ENCODE measurements at places on chromosomes 5 and 9. TPM values are rescaled to one million over a fixed set of nuclear protein-coding genes. Genes with fewer than 3 reads are reported as not detected.

DNA sequence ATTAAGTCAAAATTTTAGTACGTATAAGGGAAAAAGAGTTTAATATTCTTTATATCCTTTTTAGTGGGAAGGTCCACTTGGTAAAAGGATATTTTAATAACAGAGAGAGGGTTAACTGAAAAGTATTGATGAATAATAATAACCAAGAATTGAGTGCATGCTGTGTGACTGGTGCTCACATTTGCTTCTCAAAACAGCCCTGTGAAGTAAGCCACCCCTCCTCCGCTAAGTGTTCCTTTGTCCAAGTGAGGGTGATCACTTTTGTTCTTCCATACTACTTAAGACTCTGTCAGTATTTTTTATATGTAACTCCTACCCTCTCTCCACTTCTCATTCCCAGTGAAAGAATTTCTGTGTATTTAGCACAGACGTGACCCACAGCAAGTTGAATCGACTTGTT, 51.5 kb downstream of the SLC44A1 start:
- peaks cover 7% of the 10 kb centered on the region for H3K36me3 ChIP-seq
- H3K27me3 ChIP-seq, result no peaks in the 10 kb centered on the region
- no peak for DNase-seq
- H3K27ac ChIP-seq, result peak overlapping the region; percentile 66
- peaks cover 55% of the 10 kb centered on the region for H3K4me1 ChIP-seq

DNA sequence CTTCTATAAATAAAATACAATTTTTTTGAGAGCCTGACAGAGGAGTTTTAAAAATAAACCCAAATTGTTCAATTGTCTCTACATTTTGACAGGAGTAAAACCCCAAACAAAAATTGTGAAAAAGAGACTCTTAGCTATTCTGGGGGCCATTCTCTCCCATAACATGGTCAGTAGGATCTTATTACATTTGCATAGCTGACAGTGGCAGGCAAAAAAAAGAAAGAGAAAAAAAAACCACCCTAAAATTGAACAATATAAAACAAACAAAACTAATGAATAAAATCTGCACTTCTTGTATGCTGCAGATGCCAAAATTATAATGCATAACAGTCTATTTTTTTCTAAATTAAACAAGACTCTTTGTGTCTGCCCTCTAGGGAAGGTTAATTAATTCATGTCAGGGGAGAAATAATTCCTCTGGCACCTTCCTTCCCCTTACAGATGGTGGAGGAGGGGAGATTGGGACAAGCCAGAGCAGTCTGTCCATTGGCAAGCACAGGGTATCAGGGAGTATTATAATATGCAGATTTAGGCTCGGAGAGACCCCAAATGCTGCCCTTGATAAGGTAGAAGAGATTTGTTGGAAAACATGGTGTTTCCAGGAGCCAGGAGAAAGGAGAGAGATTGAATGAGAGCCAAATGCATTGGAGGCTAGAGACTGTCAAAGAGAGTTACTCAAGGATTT, 79.7 kb upstream of the CDH6 start:
- H3K4me1 ChIP-seq, result no peaks in the 10 kb centered on the region
- H3K27me3 ChIP-seq, result no peaks in the 10 kb centered on the region
- H3K4me3 ChIP-seq, result no peak overlapping the region

DNA sequence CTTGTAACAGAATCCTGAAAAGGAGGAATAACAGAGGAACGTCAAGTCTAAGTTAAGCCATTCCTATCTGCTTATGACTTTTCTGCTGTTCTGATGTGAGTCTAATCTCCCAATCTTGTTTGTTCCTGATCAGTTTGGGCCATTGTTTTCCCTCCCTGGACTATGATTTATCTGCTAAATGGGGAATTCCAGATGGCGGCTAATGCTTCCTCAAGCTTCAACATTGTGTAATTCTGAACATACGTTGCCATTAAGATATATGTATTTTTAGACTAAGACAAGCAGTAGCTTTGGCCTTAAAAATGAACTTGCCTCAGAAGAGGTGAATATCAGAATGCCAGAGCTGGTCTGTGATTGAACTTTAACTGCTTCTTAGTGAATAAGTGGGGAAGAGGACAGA, 142.7 kb downstream of the PRKACG start:
- no peaks in the 10 kb centered on the region for H3K27me3 ChIP-seq
- H3K36me3 ChIP-seq, result no peaks in the 10 kb centered on the region
- no peak for DNase-seq
- no peak overlapping the region for H3K27ac ChIP-seq
- H3K4me1 ChIP-seq, result no peaks in the 10 kb centered on the region
- H3K4me3 ChIP-seq, result no peak overlapping the region

- H3K27ac ChIP-seq, result no peak overlapping the region
- H3K4me1 ChIP-seq, result peaks cover 3% of the 10 kb centered on the region
- no peaks in the 10 kb centered on the region for H3K27me3 ChIP-seq
- H3K4me3 ChIP-seq, result no peak overlapping the region
These were observed 39.6 kb downstream of the SH3PXD2B start for GRCh38 chr5:172414531-172415361.

The HK3 gene
- 1.5 TPM for total RNA-seq

The PKN3 gene
- total RNA-seq, result 6.8 TPM

The REEP2 gene
- total RNA-seq, result 2.5 TPM
